A549 treated with dexamethasone at 1 μM for 4 hours (cell line): ENCODE measurements at places on chromosomes 6 and 20. TPM values are rescaled to one million over a fixed set of nuclear protein-coding genes. Genes with fewer than 3 reads are reported as not detected.

Gene DEFB132
- not detected in 5 replicates for total RNA-seq

Gene COL9A3
- 0.41 to 0.74 TPM (median 0.60 TPM) in 5 replicates for total RNA-seq

Gene SLC25A27
- 0.10 to 0.66 TPM (median 0.50 TPM) in 5 replicates for total RNA-seq

Gene SLC22A3
- 49.8 to 63.4 TPM (median 59.2 TPM) in 5 replicates for total RNA-seq

Gene PROKR2
- total RNA-seq: not detected in 5 replicates

Gene SCGN
- 0.20 to 0.39 TPM (median 0.28 TPM) in 4 of 5 replicates, not detected in the other for total RNA-seq

Gene LPA
- 0.08 to 0.21 TPM (median 0.14 TPM) in 5 replicates for total RNA-seq

Gene BHLHE23
- 0.12 TPM in 1 of 5 replicates, not detected in the others for total RNA-seq

Gene PTGIS
- total RNA-seq: 0.02 to 0.07 TPM (median 0.06 TPM) in 3 of 5 replicates, not detected in the others

Gene DUSP15
- total RNA-seq: 0.49 to 0.98 TPM (median 0.66 TPM) in 5 replicates

Gene HLA-DRA
- not detected in 5 replicates for total RNA-seq

Gene HCRTR2
- total RNA-seq: not detected in 5 replicates

Gene RIPOR2
- 0.47 to 0.80 TPM (median 0.64 TPM) in 5 replicates for total RNA-seq

Gene PCSK2
- not detected in 5 replicates for total RNA-seq

Gene GRIK2
- total RNA-seq: 0.43 to 0.61 TPM (median 0.51 TPM) in 5 replicates

Gene OTOR
- not detected in 5 replicates for total RNA-seq

Gene NHSL1
- total RNA-seq: 2.4 to 5.8 TPM (median 4.9 TPM) in 5 replicates

Gene FAM120B
- total RNA-seq: 8.8 to 12.7 TPM (median 11.9 TPM) in 5 replicates

Gene GABRR2
- 0.05 to 0.07 TPM in 2 of 5 replicates, not detected in the others for total RNA-seq

Gene MYL9
- 15.0 to 26.4 TPM (median 21.3 TPM) in 5 replicates for total RNA-seq

Gene PNPLA1
- total RNA-seq: 0.03 TPM in 1 of 5 replicates, not detected in the others

Gene EPHA7
- total RNA-seq: 0.07 to 0.14 TPM (median 0.11 TPM) in 5 replicates

Gene RAET1E
- 1.8 to 3.1 TPM (median 2.8 TPM) in 5 replicates for total RNA-seq

Gene PKIB
- total RNA-seq: 0.38 to 0.74 TPM (median 0.62 TPM) in 5 replicates

Gene BTN1A1
- not detected in 5 replicates for total RNA-seq

Gene NKX2-2
- total RNA-seq: not detected in 5 replicates

Gene TRIM10
- 0.04 TPM in 1 of 5 replicates, not detected in the others for total RNA-seq

Gene MUC22
- total RNA-seq: 0.01 to 0.05 TPM (median 0.02 TPM) in 5 replicates

Gene ISM1
- 0.16 to 0.24 TPM (median 0.18 TPM) in 5 replicates for total RNA-seq

Gene ARFGEF3
- total RNA-seq: 0.40 to 0.66 TPM (median 0.54 TPM) in 5 replicates

Gene OR2H1
- total RNA-seq: not detected in 5 replicates

Gene ATAT1
- total RNA-seq: 4.5 to 6.6 TPM (median 6.2 TPM) in 5 replicates
